ENCODE measurements at places on chromosomes 5 and 9.

DNA sequence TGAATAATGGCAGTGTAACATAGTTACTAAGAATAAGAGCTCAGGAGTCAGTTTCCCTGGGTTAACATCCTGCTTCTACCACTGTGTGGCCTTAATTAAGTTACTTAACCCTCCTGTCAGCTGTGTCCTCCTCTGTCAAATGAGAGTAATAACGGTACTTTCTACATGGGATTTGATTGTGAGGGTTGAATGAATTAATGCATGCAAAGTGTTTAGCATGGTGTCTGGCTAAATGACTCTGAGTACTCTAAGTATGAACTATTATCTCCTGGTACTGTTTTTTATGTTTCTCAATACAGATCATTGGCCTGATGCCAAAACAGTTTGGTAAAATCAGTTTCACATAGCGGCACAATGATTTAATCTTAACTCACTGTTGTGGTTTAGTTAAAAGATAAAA lies 19.6 kb downstream of the ZNF131 start:
- no peak for DNase-seq

DNA sequence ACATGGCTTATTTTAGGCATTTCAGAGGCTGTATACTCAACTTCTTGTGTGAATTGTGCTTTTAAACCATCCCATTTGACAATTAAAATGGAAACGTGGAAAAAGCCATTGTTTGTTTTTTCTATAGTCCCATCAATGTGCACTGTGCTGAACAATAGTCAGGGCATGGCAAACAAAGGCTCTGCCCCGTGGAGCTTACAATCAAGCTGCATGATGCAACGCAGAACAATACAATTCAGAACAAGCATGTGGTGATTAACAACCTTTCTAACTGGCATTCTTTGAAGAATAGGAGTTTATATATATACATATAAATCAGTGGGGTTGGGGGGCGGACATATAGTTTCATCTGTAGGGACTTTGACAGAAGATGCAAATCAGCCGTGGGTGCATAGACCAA lies 2125.4 kb upstream of the WWC1 start:
- DNase-seq, result peak; percentile 56

DNA sequence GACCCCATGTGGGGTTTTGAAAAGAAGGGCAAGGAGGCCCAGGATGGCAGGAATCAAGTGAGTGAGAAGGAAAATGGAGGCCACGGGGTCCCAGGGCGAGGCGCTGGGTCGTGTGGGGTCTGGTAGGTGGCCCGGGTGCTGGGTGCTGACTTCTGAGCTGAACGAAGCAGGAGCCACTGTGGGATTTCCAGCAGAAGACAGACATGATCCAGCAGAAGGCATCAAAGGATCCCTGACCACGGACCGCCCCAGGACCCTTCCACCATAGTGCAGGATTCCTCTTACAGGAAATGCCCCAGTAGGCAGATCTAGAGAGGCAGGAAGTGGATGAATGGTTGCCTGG lies 106.7 kb downstream of the ADAMTS2 start:
- DNase-seq, result no peak

- peak; percentile 53 for DNase-seq
Measured at GRCh38 chr5:143879646-143880045, 67.7 kb downstream of the HMHB1 start.

DNA sequence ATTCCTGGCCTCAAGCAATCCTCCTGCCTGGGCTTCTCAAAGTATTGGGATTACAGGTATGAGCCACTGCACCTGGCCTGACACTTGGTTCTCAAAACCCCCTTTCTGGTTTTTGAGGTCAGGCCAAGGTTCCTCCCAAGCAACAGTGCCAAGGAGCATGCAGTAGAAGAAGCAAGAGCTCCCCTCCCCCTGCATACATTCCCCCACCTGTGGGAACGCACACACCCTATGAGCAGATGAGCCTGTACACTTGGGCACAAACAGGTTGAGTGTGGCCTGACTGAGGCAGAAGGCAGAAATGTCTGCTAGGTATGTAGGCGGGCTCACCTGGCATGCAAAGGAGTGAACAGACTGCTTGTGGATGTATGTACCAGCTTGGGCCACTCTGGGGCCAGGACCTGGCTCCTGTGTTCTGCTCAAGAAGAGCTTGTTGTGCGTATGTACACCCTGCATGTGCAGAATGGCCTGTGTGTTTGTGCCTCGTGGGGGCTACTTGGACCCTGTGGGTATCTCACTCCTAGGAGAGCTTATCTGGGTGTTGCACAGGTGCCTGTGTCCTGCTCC lies 1.7 kb downstream of the GPRIN1 start:
- DNase-seq, result no peak

DNA sequence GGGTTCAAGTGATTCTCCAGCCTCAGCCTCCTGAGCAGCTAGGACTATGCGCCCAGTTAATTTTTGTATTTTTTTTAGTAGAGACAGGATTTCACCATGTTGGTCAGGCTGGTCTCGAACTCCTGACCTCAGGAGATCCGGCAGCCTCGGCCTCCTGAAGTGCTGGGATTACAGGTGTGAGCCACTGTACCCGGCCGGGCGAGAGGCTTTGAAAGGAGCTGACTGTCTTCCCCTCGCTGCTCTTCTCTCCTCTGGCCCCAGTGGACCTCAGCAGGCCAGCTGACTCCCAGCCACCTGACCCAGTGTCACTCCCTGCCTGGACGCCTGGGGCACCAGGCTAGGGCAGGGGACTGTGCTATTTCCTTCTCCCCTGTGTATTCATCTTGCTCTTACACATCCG lies 89.5 kb upstream of the ANKRD55 start:
- DNase-seq, result no peak

DNA sequence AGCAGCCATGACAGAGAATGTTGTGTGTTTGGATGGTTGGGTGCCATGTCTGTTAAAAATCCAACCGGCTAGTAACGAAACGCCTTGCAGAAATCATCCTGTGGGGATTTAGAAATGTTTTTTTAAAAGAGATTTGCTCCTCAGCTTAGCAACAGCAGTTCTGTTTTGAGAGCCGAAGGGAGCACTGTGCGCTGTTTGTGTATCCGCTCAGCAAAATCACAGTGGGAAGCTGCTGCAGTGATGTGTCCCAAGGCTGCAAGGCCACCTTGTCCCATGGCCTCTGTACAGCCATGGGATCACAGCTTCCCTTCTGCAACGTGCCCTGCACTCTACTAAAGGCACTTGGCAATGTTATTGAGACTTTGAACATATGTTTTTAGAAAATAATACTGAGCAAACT lies 40.9 kb downstream of the TRIO start:
- no peak for DNase-seq
